ENCODE measurements at places on chromosomes 5 and 9.
A peak's percentile ranks its signal among the peaks of the same experiment; 100 is the strongest.

DNA sequence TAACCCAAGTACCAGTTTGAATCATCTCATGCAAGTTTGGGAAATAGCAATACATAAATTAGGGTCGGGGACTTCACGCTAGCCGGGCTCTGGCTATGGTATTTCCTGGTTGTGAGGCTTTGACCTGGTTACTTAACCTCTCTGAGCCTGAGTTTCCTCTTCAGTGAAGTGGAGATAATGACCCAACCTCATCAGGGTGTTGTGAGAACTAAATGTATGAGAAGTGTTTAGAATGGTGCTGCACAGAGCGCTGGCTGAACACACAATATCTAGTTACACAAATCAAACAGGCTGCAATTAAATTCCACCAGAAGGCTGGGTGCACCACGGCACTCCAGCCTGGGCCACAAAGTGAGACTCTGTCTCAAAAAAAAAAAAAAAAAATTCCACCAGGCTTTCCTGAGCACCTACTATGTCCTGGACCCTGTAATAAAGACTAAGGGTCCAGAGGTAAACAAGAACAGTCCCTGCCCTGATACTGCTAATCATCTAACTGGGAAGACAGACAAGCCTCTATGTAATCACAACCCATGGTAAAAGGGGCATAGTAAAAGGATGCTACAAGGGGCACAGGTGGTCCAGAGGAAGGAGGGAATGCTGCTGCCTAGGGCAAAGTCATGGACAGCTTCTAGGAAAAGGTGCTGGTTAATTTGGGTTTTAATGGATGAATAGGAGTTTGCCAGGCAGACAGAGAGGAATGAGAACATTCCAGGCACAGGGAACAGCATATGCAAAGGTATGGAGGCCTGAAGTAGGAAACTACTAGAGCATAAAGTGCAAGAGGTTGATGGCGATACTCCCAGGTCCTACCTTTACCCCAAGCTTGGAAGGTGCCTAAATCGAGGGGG is 27.7 kb downstream of the DUSP1 start:
- DNase-seq: no peak

- DNase-seq: no peak
These were observed 32.9 kb upstream of the ENTREP1 start for GRCh38 chr9:69292078-69292477.

- DNase-seq: no peak
These were observed 84.5 kb upstream of the CTNNA1 start for GRCh38 chr5:138668451-138669380.

DNA sequence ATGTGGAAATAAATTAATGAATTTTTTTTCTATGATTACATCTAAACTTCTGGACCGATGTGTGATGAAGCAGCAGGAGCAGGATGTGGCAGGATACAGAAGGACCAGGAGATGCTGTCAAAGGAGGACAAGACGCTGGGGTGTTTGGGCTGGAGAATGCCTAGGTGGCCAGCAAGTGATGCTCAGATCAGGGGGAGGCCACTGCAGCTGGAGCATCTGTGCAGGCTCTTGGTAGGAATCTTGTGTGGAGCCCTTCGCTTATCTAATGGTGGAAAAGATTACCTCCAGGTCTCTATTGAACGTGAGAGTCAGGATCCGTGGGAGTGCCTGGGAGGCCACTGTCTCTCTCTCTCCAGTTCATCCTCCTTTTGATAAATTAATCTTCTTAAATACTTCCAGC is 79.8 kb downstream of the MRPL36 start:
- no peak for DNase-seq

GRCh38 chr5:172860520-172861443 is 26.7 kb downstream of the ERGIC1 start:
- DNase-seq: peak; percentile 85

DNA sequence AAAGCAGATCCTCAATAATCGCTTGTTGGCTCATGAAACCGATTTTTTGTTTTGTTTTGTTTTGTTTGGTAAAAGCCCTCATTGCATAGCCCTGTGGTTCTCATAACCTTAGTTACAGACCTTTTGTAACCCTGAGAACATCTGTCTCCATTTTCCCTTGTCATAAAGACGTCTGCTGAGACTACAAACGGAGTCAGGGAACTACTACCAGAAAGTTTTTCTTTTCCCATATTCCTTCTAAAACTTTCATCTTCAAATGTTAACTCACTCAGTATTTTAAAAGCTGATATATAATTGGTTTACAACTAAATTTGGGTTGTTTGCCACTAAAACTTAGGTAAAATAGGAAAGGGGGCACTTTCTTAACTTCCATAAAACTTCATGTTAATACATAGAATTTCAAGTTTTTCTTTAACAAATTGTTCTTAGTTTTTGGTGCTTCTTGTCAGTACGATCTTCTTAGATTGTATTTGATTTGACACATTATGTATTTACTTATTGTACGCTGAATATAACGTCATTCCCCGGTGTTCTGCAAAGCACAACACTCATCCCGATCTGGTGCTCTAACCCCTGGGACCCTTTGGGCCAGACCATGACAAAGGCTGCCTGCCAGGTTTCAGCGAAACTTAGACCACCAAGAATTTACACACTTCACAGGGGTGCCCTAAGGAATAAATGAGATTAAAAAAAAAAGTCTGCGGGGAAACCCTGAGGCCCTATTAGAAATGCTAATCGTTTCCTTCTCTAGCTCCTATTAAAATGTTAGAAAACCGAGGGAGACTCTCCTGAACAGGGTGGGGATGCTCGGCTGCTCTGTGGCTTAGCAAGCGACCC is 1.1 kb upstream of the ANP32B start:
- DNase-seq: peak; percentile 44

DNA sequence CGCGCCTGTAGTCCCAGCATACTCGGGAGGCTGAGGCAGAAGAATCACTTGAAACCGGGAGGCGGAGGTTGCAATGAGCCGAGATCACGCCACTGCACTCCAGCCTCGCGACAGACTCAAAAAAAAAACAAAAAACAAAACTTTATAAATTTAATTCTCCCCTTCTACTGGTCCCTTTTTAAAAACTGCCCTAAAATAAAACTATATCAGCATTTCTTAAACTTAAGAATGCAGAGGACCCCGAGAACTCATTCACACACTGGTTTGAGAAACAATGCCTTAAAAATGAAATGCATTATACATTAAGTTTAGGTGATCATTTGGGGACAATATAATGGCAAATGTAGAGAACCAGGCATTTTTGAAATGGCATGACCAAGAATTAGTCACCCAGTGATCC is 2.3 kb downstream of the C5orf15 start:
- DNase-seq: no peak

DNA sequence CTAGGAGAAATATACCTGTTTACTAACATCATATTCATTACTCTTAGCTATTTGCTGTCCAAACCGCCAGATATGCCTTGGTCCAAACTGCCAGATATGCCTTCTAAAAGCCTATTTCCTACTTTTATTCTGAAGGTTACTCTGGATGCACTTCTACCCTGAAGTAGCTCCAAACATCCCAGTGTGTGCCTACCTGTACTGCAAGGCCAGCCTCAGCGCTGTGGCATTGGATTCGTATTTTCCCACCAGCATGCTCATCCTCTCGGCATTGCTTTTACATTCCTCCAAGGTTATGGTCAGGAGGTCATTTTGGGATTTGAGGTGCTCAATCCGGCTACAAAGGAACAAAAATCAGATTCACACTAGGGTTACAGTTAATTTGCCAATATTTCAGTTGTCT is 94.3 kb downstream of the DCP2 start:
- no peak for DNase-seq

GRCh38 chr5:53580547-53580946 is 20.1 kb downstream of the NDUFS4 start:
- DNase-seq: no peak

- no peak for DNase-seq
These were observed 43.6 kb downstream of the CDO1 start for GRCh38 chr5:115772731-115773475.

DNA sequence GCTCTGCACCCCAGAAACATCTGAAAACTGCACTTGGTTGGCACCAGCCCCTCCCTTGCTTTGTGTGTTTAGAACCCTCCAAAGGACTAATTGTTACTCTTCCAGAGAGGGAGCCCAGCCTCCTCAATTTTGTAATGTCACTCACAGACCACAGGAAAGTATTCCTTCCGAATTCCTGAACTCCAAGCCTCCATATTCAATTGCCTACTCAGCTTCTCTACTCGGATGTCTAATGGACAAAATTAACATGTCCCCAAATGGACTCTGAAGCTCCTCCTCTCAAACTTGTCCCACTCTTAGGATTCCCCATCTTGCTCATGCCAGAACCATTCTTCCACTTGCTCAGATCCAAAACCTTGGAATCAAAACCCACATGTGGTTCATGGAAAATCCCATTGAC is 3.9 kb upstream of the TMEM171 start:
- no peak for DNase-seq

DNA sequence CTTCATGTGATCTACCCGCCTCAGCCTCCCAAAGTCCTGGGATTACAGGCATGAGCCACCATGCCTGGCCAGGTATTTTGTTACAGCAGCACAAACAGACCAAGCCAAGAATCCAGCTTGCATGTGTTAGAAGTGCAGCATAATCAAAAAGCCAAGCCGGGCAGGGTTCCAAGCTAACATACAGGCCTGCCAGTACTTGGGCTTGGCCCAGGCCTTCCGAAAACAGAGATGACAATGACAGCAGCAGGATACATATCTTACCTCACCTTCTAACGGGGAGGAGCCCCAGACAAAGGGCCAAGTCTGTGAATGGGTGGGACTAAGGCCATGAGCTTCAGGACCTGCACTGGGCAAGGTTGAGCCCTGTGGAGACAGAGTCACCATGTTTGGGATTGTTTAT is 91.4 kb upstream of the ZNF462 start:
- no peak for DNase-seq

DNA sequence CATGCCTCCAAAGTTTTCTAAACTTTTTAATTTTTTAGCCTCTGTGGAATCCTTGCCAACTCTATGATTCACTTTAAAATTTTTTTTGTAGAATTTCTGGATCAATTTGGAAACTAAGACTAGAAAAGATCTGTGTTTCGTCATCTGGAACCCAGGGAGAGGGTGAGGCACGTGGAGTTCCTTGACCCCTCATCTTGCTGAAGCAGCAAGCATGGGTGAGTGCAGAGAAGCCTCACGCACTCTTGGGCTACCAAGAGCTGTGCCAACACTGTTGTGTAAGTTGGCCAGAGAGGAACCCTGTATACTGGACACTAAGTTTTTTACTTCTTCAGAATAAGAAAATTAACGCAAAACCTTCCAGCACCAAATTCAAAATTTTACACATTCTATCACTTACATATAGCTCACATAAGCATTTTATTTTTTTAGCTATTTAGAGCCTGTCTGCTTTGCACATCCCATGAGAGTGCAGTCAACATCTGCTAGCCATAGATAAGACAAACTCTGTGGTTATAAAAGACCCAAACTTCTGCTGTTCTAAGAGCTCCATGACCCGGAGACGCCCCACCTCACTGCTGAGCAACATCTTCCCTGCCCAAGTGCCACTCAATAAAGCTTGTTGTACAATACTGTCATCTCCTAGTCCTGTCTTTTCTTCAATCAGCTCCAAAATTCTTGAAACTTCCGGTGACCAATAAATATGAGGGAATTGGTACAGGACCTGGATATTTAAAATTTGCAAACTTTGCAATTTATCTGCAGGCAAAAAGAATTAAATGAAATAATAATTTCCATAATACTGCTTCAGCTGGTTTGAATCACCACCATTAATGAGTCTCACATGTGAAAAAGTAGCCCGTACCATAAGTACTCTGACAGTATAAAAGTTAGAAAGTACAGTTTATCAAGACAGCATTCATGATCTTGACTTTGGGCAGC is 69.7 kb upstream of the ADCY2 start:
- DNase-seq: no peak

GRCh38 chr5:123174916-123175481 is 86.0 kb downstream of the PRDM6 start:
- no peak for DNase-seq

DNA sequence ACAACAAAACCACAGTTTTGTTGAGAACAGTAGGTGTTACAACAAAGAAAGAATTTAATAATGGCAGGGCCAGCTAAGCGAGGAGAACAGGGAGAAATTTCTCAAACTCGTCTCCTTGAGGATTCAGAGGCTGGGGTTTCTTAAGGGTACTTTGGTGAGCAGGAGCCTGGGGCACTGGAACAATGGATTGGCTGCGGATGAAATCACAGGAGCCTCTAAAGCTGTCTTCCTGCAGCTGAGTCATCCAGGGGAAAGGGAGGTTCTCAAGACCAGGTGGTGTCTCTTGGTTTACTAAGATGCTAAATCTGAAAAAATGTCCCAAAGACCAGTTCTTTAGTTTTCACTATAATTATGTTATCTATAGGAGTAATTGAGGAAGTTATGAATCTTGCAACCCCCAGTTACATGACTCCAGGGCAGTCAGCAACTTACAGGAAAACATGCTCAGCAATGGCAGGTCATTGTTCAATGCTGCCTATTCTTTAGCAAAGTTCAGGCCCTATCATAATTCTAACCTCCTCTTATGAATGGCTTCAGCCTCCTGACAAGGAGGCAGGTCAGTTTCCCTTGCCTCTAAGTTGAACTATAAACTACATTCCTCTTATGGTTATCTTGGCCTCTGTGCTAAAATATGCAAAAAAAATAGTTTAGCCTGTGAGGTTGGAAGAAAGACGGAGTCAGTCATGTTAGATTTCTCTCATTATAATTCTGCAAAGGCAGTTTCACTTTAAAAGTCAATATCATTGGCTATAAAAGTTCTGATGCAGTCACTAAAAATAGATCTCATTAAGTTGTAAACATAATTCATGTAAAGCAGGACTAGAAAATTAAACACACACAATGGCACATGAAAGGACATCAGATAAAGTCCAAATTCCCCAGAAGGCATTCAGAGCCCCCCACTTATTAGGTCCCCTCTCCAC is 63.3 kb upstream of the CKS2 start:
- DNase-seq: no peak

DNA sequence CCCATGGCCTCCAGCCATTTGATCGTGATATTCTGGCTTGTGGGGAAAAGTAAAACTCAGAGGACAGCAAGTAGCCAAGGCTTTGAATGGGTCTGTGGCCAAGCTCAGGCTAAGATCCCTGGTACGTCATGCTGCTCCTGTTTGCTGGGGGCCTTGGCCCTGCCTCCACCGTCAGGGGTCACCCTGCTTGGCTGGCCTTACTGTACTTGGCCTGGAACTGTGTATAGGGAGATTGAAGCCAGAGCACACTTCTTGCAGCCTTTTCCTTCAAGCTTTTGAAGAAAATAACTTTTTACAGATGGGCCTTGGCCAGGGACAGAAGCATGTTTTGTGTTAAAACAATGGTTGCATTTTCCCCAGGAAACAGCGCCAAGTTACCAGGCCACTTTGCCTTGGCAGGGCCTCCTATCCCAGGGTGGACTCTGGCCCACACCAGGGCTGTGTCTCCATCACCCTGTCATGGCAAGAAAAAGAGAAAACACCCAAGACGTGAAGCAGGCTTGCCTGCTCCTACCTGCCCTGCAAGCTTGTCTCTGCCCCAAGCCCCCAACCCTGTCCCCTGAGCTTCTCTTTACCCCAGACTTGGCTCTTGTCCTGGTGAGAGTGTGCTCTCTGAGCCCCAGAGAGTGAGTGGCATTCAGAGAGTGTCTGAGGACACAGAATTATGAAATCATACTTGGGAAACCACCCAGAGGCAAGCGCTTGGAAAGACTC is 286.9 kb downstream of the GADD45G start:
- DNase-seq: peak; percentile 73

- DNase-seq: no peak
These were observed 28.7 kb downstream of the PTTG1 start for GRCh38 chr5:160450164-160450932.
